ENCODE measurements at places on chromosomes 5 and 9. TPM values are rescaled to one million over a fixed set of nuclear protein-coding genes. Genes with fewer than 3 reads are reported as not detected.

N4BP3 gene
- 0.73 TPM for total RNA-seq

PRSS3 gene
- total RNA-seq = not detected

NUTM2G gene
- total RNA-seq = not detected

GZMA gene
- not detected for total RNA-seq

GRCh38 chr9:76414661-76415060 lies 20.4 kb upstream of the RFK start:
- DNase-seq = no peak
- no peaks in the 10 kb centered on the region for H3K27me3 ChIP-seq
- H3K4me1 ChIP-seq = no peaks in the 10 kb centered on the region
- no peak overlapping the region for H3K4me3 ChIP-seq
- H3K36me3 ChIP-seq = no peaks in the 10 kb centered on the region
- H3K27ac ChIP-seq = no peak overlapping the region

CAMK4 gene
- total RNA-seq = 0.88 TPM

OR1J2 gene
- not detected for total RNA-seq

SLC45A2 gene
- total RNA-seq = 0.31 TPM

- no peaks in the 10 kb centered on the region for H3K36me3 ChIP-seq
- H3K4me3 ChIP-seq = no peak overlapping the region
- no peak overlapping the region for H3K27ac ChIP-seq
- no peaks in the 10 kb centered on the region for H3K27me3 ChIP-seq
- no peaks in the 10 kb centered on the region for H3K4me1 ChIP-seq
- DNase-seq = no peak
These were observed 159.2 kb downstream of the ZDHHC21 start for GRCh38 chr9:14533867-14534640.

- no peak overlapping the region for H3K4me3 ChIP-seq
- H3K27ac ChIP-seq = no peak overlapping the region
- H3K4me1 ChIP-seq = no peaks in the 10 kb centered on the region
These were observed 59.9 kb upstream of the IRX4 start for GRCh38 chr5:1942630-1943029.

- no peak overlapping the region for H3K4me3 ChIP-seq
- DNase-seq = no peak
- H3K4me1 ChIP-seq = no peaks in the 10 kb centered on the region
- H3K27ac ChIP-seq = no peak overlapping the region
- no peaks in the 10 kb centered on the region for H3K36me3 ChIP-seq
These were observed 41.7 kb upstream of the TMEM250 start for GRCh38 chr9:136160381-136160841.

- H3K27me3 ChIP-seq = no peaks in the 10 kb centered on the region
- H3K4me3 ChIP-seq = no peak overlapping the region
- no peaks in the 10 kb centered on the region for H3K36me3 ChIP-seq
- no peak overlapping the region for H3K27ac ChIP-seq
These were observed 226.5 kb downstream of the GLIS3 start for GRCh38 chr9:4073371-4073770.

Data from A673 (cell line).